ENCODE measurements at places on chromosomes 2 and 18. TPM values are rescaled to one million over a fixed set of nuclear protein-coding genes. Genes with fewer than 3 reads are reported as not detected.

DNA sequence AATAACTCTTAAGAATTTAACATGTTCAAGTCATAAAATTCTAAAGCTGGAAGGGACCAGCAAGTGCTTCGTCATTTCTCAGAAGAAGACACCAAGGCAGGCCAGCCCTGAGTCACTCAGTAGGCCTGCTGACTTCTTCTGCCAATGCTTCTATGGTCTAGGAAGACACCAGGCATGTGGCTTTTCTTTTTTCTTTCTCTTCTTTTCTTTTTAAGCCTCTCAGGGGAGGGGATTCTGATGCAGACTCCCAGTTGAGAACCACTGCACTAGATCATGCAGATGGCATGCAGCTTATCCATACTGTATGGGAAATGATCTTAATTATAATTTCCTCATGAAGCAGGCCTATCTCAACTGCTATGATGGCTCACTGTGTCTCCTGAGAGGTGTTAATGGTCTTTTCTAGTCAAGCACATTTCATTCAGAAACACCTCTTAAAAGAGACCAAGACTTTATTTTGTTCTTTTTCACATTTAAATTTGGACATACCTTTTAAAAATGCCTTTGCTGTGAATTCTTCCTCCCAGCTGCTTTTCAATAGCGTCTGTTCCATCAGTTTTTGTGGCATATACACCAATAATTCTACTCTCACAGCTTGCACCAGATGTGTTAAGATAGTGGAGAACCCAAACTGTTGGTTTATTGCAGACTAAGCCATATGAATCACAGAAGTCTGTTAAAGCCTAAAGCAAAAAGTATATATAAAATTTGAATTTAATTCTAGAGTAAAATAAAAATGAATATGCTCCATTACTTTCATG lies 11.3 kb downstream of the KCTD18 start:
- DNase-seq = no peak

- no peak for DNase-seq
Observed at GRCh38 chr2:223078482-223078881, 26.5 kb downstream of the KCNE4 start.

- no peak for DNase-seq
Observed at GRCh38 chr2:55932843-55933242, 9.3 kb upstream of the EFEMP1 start.

- no peak for DNase-seq
Observed at GRCh38 chr2:30464544-30465170, 17.6 kb downstream of the LCLAT1 start.

DNA sequence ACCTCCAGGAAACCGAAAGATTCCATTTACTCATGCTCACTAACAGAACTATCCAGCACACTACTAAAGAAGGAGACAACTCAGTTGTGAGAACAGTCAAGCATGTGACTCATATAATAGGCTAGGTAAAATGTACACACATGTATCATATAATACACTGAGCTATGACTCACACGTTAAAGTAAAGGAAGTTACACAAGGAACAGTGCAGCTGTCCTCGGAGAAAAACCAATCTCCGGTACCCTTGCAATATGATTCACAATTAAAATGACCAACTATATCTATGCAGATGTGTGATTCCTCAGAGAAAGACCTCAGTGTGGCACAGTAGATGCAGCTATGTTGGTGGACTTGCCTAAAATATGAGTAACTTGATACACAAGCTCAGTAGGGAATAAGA lies 76.5 kb downstream of the STRN start:
- no peak for DNase-seq

DNA sequence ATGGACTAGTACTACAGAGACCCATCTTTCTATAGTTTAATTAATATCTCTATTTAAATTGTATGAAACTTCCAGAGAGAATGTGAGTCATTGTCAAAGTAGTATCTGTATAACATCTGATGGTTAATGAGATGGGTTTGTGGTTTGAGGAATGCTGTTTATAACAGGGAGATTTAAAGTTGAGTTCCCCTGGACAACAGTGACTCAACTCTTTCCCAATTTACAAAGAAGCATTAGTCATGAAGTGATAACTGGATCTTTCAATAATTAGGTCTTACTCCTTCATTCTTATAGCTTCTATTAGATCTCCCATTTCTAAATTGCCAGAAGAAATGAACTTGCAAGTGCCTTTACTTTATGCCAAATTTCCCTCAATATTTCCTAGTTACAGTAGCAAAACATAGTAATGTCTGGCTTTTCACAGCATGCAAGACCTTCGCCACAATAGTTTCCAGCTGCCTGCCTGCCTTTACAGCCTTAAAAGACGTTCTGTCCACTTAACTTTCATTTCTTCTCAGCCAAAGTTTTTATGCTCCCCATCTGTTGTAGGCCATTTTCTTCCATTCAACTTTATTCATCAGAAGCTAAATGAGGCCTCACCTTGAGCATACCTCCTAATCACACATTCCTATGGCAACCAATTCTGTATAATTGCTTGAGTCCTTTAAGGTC lies 47.7 kb upstream of the WDR75 start:
- DNase-seq = no peak

GRCh38 chr18:12031846-12032245 lies 50.5 kb downstream of the IMPA2 start:
- no peak for DNase-seq

- no peak for DNase-seq
Observed at GRCh38 chr2:147679191-147679954, 165.5 kb upstream of the ACVR2A start.

- no peak for DNase-seq
Observed at GRCh38 chr2:13260402-13260801, 543.7 kb downstream of the TRIB2 start.

DNA sequence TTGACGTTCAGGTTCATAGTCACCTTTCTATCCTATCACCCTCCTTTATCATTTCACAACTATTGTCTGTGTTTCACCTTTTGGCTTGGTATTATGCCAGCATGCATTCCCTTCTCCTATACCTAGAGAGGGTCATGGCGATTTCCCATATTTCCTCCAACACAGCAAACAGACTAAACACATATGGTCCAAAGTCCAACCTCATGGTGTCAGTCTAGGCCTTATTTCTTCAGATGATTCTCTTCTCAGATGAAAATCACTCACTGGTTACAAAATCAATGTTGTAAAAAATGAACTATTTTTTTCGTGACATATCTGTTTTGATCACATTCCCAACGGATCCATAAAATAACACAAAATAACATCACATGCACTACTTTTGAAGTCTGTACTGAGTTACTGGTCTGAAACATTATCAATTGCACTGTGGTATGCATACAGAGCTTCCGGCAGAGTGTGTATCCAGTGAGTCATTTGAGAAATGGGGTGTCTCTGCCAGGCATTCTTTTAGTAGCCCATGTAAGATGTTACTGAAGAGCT lies 204.8 kb upstream of the GALNT5 start:
- no peak for DNase-seq

DNA sequence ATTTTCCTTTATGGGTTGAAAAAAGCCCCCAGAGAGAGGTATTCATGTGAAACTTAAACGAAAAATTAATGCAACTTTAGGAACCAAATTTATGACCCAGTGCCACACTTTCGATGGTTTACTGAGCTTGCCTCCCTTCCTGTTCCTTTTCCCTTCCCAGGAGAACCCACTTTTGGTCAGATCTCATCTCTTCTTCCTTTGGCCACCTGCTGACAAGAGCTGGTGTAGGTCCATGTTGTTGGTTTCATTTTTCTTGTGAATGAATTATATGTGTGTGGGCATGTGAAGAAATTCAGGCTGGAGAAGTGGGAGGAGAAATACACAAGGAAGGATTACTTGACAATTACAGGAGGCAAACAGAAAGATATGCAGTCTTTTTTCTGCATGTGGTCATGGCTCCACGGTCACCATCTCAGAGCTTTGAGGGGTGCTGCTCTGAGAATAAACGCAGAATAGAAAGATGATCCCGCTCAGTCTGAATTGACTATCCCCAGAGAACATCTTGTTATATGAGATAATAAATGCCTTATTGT lies 111.3 kb upstream of the TCF4 start:
- DNase-seq = no peak

DNA sequence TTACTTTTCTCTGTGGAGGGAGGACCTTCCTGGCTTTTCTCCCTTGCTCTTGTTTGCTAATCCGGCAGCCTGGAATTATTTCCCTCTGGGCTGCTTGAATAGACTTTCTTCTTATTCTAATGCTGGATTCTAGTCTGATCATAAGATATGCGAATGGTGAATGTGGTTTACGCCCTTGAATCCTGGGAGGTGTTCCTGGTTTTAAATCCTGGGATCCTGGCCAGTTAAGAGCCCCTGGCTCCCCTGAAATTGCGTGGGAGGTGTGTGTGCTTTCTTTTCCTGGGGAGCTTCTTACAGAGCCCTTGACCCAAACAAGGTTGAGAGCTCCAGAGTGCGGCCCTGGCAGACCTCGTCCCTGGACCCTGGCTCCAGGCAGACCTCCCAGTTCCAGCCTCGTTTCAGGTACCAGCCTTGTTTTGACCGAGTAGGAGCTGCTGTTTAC lies 2.8 kb downstream of the SH3BP4 start:
- DNase-seq = no peak

DNA sequence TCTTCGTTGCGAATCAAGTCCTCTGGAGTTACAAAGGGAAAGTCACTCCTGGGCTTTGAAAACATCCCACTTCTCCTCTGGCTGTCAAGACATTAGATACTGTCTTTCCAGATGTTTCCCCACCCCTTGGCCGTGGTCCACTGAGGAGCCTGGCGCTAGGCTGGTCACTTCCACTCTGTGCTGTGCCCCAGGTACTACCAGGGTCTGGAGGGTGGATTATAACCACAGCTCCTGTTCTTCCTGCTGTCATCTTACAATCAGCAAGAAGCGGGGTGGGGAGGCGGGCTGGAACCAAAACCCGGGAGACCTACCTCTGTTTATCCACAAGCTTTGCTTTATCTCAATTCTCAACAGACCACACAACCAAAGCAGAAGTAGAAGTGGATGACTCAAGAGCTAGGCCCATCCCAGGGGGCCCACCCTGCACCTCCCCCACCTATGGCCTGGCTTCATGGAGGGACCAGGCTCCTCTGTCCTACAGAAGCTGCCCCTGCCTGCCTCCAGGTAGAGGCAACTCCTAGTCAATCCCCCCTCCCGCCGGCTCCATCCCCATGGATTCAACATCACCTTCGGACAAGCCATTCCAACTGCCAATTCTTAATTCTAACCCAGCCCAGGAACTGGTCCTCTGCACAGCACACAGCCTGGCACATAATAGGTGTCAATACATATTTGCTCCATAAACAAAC lies 17.8 kb downstream of the SMAD7 start:
- DNase-seq = no peak

DNA sequence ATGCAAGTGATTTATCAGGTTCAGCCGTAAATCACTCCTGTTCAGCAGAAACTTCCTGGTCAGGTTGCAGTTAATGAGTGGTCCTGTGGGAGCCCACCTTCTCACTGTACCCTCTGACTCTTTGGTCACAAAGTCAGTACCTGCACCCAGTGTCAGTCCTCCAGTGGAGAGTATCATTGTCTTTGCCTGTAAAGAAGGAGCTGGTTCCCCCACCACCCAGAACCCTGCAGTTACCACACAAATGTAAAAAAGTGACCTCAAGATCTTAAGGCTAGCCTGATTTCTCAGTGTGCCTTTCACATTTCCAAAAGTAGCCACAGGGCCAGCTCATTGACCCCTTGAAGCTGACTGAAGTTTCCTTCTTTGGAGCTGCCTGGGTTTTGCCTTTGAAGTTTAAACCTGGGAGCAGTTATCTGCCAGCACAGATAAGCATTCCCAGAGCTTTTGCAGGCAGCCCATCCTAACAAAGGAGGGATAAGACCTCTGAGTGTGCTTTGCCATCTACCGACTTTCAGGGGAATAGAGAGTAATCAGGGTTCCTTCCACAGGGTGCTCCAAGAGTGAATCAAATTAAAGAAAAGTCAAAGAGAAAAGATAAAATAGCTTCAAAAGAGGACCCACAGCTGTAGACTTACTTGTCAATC lies 725.2 kb downstream of the CPS1 start:
- no peak for DNase-seq

DNA sequence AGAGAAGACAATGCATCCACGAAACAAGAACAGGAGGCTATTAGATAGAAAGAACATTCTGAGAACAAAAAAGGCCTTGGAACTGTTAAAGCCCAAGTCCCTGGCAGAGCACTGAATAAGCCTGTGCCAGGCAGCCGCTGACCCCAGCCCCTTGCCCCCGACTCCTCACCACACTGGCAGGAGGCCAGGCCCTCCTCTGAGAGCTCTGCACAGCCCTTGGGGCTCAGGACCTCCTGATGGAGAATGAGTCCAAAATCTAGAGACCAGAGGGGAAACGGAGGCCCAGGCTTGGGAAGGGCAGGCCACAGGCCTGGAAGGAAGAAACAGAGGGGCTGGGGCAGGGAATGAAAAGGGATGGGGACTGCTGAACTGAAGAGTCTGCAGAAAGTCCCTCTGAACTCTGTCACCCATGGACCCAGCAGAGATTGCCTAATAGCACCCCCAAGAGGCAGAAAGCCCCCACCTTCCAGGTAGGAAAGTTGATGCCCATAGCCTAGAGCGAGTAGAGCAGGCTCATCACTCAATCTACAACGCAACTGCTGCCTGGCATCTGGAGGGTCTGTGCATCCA lies 18.3 kb upstream of the TNS1 start:
- no peak for DNase-seq

DNA sequence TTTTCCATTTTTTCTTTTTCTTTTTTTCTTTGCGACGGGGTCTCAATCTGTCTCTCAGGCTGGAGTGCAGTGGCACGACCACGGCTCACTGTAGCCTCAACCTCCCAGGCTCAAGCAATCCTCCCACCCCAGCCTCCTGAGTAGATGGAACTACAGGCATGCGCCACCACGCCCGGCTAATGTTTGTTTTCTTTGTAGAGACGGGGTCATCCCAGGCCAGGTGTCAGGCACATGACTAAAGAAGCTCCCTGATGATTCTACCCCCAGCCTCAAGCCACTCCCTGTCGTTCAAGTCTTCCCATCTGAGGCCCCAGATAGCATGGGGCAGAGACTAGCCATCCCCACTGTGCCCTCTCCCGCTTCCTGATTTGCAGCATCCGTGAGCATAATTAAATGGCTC lies 9.8 kb upstream of the FZD5 start:
- DNase-seq = no peak

GRCh38 chr2:217077831-217078407 lies 218.1 kb upstream of the TNP1 start:
- DNase-seq = no peak

GRCh38 chr18:47168913-47169312 lies 7.3 kb downstream of the IER3IP1 start:
- DNase-seq = no peak

- DNase-seq = no peak
Observed at GRCh38 chr2:223003191-223003590, 48.8 kb upstream of the KCNE4 start.

- DNase-seq = no peak
Observed at GRCh38 chr18:31679791-31680432, 4.5 kb downstream of the B4GALT6 start.

DNA sequence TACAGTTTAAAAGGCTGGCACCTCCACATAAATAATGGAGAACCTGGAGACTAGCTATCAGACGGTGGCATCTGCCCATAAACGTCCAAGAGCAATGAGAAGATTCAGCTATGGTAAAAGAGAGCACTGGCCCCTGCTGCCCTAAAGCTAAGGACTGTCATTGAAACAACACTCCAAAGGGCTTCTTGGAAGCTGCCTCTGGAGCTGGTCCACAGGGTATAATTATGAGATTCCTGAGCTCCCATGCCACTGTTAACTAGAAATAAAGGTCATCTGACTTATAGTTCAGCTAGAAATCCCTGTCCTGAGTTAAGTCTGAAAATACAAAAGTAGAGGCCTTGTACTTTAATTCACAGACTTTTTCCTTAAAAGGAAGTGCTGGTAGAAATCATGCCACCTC lies 39.9 kb upstream of the RBMS1 start:
- DNase-seq = no peak

Gene MAB21L4
- total RNA-seq = not detected

Gene ABHD1
- 1.0 TPM for total RNA-seq

Gene SMAD7
- 227 TPM for total RNA-seq

Gene MYO7B
- 0.25 TPM for total RNA-seq

Gene UGT1A9
- not detected for total RNA-seq

Gene AKAIN1
- not detected for total RNA-seq
